Stimulated activated CD4-positive, alpha-beta T cell treated with anti-CD3 and anti-CD28 coated beads, Interleukin-4, amount 100 ng/mL, for 4 hours (primary cell): ENCODE measurements at places on chromosomes 3 and 15.

DNA sequence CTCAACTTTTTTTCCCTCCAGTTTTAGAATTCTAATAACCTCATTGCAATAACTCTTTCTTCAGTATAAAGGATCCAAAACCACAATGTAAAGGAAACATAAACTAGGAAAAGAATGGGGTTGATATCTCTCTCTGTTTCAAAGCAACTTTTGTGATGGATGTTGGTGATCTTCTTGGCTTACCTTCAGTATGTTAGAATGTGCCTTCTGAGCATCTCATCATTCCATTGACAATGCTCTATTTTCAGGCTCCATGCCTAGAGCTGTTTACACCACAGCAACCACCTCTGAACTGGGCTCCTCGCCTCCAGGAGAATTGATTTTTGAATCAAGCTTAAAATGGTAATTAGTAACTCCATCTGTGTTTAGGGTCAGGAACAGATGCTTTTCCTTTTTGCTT, 6.6 kb downstream of the NLGN1 start:
- DNase-seq: no peak

DNA sequence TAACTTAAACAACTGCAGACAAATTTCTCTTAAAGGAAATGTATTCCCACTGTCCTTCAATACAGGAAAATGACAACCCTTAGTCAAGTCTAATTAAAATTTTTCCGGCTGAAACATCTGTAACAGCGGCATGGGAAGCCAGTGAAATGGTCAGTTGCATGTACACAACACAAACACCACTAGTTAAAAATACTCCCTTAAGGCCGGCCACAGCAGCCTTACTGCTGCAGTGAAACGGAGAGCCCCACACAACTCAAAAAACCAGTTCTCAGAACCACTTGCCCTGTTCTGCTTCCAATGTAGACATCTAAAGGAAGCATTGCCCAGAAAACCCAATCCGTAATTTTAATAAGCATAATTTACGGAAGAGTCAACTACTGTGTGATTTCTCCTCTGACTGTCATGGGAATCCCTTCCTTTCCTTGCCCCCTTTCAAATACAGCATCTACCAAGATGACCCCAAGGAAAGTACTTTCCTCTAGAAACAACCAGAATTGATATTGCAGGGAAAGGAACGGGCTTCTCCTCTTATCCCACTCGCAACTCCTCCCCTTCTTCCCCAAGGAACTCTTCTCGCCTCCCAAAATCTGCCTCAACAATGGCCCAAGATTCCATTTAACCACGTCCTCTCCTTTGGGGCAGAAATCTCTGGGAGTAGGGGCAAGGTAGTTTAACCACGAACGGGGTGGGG, 1.6 kb downstream of the FBN1 start:
- DNase-seq: no peak

DNA sequence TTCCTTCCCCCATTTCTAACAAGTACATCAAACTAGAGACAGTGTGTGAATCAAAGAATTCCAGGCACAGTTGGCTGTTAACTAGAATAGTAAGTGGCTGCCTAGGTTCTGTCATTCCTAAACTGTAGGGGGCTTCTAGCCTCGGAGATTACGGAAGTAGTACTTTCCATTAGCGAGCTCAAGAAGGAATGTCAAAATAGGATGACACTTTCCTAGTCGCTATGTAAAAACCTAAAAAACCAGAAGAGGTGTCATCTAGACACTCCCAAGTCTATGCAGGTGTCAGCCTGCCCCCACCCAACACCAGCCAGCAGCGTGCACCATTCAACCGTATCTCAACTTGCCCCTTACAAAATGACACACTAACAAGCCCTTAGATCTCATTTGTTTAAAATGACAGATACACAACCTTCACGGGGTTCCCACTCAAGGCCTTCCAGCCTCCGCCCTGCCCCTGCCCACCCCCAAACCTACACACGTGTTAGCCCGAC, 874 bp downstream of the INO80 start:
- DNase-seq: no peak

DNA sequence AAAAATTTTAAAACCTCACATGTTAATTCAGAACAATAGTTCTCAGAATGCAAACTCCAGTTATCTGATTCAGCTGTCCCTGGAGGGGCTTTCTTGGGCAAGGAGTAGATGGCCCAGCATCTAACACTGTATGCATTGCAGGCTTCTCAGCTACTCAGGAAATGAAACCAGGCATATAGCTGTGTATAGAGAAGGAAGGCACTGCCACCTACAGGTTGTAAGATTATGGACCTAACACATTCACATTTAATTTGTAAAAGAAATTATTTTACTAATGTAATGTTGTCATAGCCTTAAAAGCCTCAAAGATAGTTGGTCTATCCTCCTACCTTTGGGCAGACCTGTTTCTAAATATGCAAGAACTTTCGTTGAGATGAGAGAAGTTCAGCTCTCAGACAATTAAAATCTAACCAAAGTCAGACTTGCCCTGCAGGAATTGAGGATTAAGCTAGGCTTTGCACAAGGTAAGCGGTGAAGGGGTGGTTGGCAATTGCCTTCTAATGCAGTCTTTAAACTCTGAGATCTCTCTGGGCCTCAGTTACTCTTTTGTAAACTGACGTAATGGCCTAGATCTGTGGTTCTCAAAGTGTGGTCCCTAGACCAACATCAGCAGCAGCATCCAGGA, 132.8 kb upstream of the SLC24A5 start:
- DNase-seq: no peak

DNA sequence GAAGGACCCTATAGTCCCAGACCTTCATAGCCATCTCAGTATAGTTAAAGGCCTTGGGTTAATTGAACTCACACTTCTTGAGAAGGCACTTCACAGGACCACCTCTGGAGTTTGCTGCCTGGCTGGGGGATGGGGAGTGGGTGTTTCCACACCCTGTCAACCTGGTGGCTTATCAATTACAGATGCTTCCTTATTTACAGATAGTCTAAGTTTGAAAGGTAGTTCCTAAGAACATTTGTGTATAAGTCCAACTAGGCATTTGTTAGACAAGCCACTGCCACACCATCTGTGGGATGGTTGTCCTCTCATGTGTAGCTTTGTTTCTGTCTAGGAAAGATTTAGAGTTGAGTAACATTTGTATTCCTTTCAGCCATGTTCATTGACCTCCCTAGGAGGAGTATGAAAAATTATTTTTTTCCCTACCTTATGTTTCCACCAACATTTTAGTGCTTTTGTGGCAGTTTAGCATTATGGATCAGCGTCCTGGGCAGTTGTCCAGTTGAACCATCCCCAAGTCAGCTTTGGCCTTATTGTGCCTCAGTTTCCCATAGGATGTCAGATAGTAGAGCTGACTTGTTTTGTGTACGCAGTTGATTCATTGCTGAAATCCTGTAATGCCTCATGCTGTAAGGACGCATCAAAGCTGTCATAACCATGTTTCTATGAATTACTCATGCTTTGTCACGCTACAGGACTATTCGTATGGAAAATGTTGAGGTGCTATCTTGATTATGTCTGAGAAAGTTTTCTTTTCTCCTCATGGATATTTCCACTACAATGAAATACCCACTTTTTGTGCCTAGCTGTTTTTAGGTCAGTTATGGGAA, 21.2 kb upstream of the SIAH2 start:
- no peak for DNase-seq

DNA sequence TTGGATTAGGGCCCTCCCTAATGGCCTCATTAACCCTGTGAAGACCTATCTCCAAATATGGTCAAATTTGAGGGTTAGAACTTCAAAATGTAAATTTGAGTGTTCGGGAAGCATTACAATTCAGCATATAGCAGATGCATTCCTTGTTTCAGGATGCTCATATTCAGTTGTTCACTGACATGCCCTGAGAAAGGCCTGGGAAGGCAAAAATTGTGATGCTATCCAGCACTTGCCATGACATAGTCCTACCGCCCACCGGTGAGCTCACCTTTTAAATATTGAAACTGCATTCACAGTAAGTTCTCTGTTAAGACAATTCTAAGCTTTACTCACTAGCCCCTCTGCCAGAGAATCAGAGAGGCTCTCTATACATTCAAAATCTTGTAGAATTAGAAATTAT, 300.3 kb upstream of the CCDC54 start:
- DNase-seq: no peak

DNA sequence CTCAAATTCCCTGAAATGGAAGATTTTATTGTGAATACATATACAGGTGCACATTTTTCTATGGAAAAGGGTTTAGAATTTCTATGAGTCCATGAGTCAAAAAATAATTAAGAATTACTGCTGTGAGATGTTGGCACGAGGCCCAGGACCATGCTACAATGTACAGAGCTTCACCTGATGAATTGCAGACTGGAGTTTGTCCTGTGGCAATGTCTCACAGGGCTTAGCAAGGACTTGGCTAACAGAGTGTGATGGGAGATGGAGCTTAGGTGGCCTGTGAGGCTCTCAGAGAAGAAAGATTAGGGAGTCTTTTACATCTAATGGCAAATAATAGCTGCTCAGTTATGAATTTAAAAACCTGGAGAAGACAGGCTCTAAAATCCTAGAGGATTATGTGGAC, 219.5 kb upstream of the CBLB start:
- DNase-seq: no peak

DNA sequence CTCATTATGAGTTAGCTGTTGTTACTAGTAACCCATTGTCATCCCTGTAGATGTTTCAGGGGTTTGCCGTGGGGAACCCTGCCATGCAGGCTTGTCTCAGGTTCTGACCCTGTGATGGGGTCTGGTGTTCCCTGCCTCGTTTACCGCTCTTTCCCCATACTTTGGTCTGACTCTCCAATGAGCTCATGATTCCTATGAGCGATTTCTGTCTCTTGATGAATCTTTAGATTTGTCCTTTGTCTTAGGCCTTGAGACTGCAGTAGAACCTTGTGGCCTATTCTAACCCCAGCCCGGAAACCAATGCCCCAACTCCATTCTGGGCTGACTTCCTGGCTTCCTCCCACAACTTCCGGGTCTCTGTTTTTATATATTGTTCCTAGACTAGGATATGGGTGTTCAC, 11.3 kb upstream of the IQGAP1 start:
- DNase-seq: peak; percentile 26

GRCh38 chr15:57090496-57090859, 172.0 kb downstream of the TCF12 start:
- DNase-seq: no peak

- no peak for DNase-seq
These were observed 185.5 kb downstream of the ADAMTS9 start for GRCh38 chr3:64502284-64502683.

GRCh38 chr3:152348436-152349177, 79.9 kb downstream of the MBNL1 start:
- no peak for DNase-seq

GRCh38 chr3:143078883-143079282, 40.7 kb upstream of the CHST2 start:
- DNase-seq: no peak

GRCh38 chr15:41557673-41558399, 1.2 kb upstream of the TYRO3 start:
- peak; percentile 63 for DNase-seq

- DNase-seq: no peak
These were observed 128.5 kb downstream of the CHSY1 start for GRCh38 chr15:101123222-101123910.

GRCh38 chr3:129286081-129286480, 7.4 kb downstream of the HMCES start:
- DNase-seq: no peak

DNA sequence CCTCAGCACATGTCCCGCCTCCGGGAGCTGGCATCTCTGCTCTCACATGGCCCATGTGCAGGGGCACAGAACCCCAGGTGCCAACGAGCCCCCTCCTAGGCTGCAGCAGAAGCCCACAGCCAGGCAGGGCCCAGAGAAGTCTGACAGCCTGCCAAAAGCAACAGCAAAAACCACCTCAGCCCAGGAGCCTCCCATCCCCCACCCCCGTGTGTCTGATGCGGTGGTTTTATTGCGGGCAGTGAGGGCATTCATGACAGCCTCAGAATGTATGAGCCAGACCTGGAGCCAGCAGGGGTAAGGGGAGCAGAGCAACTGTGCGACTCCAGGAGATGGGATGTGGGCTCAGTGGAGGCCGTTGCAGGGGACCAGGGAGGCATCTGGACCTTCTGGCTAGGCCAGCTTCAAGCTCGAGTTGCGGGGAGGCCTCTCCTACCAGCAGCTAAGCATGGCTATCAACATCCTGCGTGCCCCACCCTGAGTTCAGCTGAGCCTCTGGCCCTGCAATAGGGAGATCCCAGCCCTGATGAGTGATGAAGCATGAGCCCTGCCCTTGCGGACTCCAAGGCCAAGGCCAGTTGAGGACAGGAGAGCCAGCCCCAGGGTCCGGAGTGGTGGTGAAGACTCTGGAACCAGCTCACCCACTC, 52.5 kb downstream of the CYP11A1 start:
- peak; percentile 4 for DNase-seq

GRCh38 chr3:182118066-182118465, 406.3 kb downstream of the SOX2 start:
- DNase-seq: no peak

DNA sequence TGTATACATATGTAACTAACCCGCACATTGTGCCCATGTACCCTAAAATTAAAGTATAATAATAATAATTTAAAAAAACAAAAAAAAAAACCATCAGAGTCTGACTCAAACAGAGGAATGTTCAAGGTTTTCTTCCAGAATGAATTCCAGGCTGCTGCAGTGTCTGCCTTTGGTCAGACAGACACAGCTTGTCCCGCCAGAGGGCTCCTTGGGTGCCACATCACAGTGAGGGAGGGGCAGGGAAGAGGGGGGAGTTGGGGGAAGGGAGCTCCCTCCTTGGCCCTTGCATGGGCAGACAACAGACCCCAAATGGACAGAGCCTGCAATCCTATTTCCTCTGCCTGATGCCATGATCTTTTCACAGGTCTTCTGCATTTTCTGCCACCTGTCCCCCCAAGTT, 36.5 kb downstream of the ITGB5 start:
- DNase-seq: no peak

GRCh38 chr3:58157700-58158099, 53.1 kb downstream of the DNASE1L3 start:
- DNase-seq: no peak

DNA sequence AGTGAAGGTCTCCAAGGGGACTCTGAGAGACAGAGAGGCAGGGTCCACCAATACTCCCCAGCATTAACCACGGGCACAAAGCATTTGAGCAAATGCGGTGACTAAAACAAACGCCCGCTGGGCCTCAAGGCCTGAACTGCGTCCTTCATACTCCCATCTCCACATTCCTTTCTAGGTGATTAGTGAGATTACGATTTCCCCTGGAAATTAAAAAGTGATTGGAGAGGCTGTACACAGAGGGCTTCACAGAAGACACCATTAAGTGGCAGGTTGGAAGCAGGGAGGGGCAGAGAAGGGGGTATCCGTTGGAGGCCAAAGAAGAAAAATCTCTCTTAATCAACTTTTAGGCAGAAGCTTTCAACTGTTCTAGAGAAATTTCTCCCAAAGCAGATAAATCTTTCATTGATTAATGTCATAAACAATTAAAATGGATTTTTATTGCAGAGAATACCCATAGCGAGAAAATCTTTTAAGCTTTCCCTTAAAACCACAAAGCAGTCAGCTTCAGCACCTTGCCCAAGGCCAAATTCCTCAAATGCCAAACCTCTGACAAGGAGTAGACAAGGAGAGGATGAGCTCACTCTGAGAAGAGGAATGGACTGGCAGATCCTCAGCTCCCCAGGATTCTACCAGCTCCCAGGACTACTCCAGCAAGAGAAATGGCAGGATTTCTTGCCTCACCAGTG, 38.2 kb downstream of the MB21D2 start:
- DNase-seq: no peak

- DNase-seq: no peak
These were observed 97.9 kb upstream of the C3orf80 start for GRCh38 chr3:160127308-160127707.

- no peak for DNase-seq
These were observed 123.3 kb downstream of the MYLK start for GRCh38 chr3:123760817-123761216.

- no peak for DNase-seq
These were observed 76.8 kb upstream of the OXTR start for GRCh38 chr3:8846176-8846575.

- DNase-seq: no peak
These were observed 154.1 kb downstream of the WNT5A start for GRCh38 chr3:55333046-55333445.
